ENCODE measurements at places on chromosomes 2 and 18. TPM values are rescaled to one million over a fixed set of nuclear protein-coding genes. Genes with fewer than 3 reads are reported as not detected.

DOK6 gene
- 2.7 TPM for total RNA-seq

ATP5F1A gene
- 511 TPM for total RNA-seq

TRPM8 gene
- total RNA-seq, result not detected

ACADL gene
- total RNA-seq, result not detected

CNDP1 gene
- total RNA-seq, result not detected

Measured in osteoblast (primary cell).